ENCODE measurements at places on chromosomes 6 and 20.

GRCh38 chr20:16520154-16520553, 53.1 kb downstream of the KIF16B start:
- DNase-seq, result no peak

- DNase-seq, result no peak
These were observed 62.2 kb downstream of the KCNB1 start for GRCh38 chr20:49420292-49420691.

DNA sequence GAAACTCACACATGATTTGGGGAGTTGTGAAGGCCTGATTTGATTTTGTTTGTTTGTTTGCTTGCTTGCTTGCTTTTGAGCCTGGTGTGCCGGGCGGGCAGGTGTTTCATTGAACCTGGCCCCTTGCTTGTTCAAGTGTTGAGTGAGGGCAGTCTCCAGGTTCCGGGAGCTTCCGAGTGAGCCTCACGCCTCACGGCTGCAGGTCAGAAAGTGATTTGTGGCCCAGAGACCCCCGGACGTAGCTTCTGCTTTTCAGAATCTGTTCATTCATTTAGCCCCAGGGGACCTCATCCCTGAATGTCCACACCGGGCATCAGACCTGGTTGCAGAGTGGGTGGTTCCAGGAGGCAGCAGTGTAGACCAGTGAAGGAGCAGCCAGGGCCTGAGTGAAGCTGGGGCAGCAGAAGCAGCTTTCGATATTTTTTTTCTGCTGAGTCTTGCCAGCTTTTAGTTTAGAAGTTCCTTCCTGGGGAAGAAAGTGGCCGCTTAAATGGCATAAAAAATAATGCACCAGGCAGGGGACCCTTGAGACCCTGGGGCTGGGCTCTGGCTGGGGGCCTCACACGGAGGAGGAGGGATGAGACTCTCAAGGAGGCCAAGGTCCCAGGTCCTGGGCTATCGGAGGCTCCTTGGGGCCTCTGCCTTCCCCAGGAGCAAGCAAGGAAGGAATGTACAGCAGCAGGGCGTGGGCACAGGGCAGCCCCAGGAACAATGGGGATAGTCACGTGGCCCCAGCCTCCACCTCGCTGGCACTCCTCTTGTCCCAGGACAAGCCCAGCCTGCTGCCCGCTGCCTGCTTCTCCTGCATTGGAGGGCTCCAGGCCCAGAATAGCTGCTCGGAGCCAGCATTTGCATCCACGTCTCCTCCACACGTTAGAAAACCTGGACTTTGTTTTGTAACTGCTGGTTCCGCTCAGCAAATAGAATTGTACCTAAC, 89.2 kb upstream of the BHLHE23 start:
- DNase-seq, result no peak

- DNase-seq, result no peak
These were observed 180.4 kb upstream of the JARID2 start for GRCh38 chr6:15065261-15065989.

DNA sequence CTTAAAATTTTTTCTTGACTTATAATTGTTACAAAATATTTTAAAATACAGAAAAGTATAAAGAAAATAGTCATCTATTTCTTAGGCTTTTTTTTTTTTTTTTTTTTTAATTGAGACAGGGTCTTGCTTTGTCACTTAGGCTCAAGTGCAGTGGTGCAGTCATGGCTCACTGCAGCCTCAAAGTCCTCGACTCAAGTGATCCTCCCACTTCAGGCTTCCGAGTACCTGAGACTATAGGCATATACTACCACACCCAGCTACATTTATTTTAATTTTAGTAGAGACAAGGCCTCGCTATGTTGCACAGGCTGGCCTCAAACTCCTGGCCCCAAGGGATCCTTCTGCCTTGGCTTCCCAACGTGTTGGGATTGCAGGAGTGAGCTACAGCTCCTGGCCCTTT, 5.3 kb upstream of the ACAT2 start:
- no peak for DNase-seq

DNA sequence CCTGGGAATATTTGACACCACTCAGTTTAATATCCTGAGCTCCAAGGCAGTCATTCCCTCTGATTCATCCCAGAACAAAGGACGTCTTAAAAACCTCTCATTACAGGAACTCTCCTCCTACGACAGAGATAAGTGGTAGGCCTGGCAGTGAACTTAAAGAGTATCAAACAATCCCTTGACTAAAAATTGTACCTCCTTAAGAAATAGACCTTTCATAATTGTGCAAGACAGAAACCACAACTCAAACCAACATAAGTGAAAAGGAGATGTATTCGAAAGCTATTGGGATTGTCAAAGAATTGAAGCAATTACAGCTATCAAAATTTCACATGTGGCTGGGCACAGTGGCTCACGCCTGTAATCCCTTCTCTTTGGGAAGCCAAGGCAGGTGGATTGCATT, 19.1 kb upstream of the BNIP5 start:
- DNase-seq, result no peak

DNA sequence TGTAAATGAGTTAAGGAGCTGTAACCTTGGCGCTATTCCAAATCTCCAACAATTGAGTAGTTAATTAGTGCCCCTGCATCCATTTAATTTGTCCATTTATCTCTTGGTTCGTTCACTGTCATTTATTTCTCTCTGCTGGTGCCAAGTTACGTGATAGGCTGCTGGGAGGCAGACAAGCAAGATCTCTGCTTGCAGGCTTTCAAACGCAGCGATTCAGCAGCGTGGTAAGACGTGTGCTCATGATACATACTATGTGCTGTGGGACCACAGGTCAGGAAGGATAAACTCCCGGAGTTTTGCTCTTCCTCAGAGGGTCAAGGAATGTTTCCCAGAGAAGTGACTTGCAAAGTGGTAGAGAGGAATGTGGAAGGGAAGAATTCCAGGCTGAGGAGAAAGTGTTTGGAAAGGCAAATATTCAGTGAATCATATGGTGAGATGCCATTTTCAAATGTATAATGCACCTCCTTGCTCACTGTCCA, 46.4 kb downstream of the UTRN start:
- DNase-seq, result no peak
